ENCODE measurements at places on chromosomes 4 and X. TPM values are rescaled to one million over a fixed set of nuclear protein-coding genes. Genes with fewer than 3 reads are reported as not detected.

EMCN gene
- not detected for total RNA-seq

TMSB15A gene
- 26.8 TPM for total RNA-seq

GC gene
- total RNA-seq = not detected

PNMA3 gene
- total RNA-seq = not detected

FRG2 gene
- not detected for total RNA-seq

CPE gene
- 42.9 TPM for total RNA-seq

ATP2B3 gene
- not detected for total RNA-seq

AVPR2 gene
- not detected for total RNA-seq

ZXDA gene
- 2.6 TPM for total RNA-seq

F11 gene
- not detected for total RNA-seq

MTMR1 gene
- total RNA-seq = 19.4 TPM

ATP1B4 gene
- not detected for total RNA-seq

MAGEA12 gene
- not detected for total RNA-seq

ANXA10 gene
- total RNA-seq = 1.8 TPM

USP11 gene
- 43.3 TPM for total RNA-seq

LRRC66 gene
- total RNA-seq = 0.80 TPM

GRID2 gene
- under 0.01 TPM for total RNA-seq

USP17L25 gene
- total RNA-seq = not detected

F9 gene
- not detected for total RNA-seq

FGD1 gene
- total RNA-seq = 10.9 TPM

ELF4 gene
- total RNA-seq = 18.9 TPM

ADGRG2 gene
- total RNA-seq = under 0.01 TPM

MTNR1A gene
- total RNA-seq = 0.48 TPM

SAGE1 gene
- total RNA-seq = not detected

GPRASP3 gene
- 1.6 TPM for total RNA-seq

SPP1 gene
- total RNA-seq = 0.78 TPM

BMPR1B gene
- total RNA-seq = 1.0 TPM

DGKK gene
- total RNA-seq = not detected

CT45A3 gene
- total RNA-seq = not detected

All from epithelial cell of alveolus of lung (primary cell).